ENCODE measurements at places on chromosomes 16 and 17.

- DNase-seq = no peak
Observed at GRCh38 chr17:82333279-82334171, at the start of gene SECTM1. TSS of gene SECTM1 (minus strand) at chr17:82333766. CDS start at chr17:82327240, 6,526 bp downstream.

DNA sequence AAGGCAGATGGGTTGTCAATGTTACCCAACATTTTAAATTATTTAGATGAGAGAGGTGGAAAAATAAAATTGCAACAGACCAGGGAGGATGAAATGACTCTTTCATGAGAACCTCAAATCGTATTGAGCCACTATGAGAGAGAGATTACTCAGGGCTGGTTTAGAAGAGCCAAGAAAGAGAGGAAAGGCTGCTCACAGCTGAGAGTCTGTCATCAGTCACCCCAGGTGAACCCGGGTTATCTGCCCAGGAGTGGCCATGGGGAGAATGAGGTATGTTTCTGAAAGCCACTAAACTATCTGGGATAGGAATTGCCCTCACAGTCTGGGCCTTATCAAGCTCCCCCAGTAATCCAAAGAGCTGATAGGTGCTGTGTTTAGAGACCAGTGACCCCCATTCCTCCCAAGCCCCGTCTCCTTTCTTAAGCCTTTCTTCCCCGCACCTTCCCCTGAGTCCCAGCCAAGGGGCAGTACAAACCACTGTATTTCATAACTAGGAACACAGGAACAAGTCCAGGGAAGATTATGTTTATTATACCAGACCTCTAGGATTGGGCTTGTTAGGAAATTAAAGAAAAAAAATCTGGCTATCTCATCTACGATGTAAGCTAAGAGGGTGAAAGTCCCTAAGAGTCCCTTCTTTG lies 158.9 kb upstream of the NOL11 start:
- DNase-seq = no peak

DNA sequence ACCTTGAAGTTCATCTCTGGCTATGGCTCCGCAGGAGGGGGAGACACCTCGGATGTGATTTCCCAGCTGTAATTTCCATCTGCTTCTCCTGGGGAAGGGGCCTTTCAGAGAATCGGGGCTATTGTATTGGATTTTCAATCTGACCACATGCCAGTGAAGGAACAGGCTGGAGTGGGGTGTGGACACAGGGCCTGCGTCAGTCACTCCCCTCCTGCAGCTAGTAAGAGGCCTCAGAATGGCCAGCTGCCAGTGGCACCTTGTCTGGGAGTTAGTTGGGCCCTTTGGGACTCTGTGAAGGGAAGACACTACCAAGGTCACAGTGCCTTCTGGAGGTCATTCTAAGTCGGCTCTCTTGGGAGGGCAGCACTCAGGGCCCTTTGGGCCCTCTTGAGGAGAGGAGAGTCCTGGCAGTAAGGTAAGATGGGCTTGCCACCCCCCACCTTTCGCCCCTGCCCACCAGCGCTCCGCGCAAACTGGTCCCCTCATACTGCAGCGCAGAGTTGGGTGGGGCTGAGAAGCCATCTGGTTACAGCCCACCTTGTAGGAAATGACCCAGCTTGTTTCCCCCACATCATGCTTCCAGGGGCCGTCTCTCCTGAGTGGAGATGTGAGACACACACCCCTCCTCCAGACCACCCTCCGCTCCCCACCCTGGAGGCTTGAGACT lies 5.4 kb downstream of the NXPH3 start:
- no peak for DNase-seq

DNA sequence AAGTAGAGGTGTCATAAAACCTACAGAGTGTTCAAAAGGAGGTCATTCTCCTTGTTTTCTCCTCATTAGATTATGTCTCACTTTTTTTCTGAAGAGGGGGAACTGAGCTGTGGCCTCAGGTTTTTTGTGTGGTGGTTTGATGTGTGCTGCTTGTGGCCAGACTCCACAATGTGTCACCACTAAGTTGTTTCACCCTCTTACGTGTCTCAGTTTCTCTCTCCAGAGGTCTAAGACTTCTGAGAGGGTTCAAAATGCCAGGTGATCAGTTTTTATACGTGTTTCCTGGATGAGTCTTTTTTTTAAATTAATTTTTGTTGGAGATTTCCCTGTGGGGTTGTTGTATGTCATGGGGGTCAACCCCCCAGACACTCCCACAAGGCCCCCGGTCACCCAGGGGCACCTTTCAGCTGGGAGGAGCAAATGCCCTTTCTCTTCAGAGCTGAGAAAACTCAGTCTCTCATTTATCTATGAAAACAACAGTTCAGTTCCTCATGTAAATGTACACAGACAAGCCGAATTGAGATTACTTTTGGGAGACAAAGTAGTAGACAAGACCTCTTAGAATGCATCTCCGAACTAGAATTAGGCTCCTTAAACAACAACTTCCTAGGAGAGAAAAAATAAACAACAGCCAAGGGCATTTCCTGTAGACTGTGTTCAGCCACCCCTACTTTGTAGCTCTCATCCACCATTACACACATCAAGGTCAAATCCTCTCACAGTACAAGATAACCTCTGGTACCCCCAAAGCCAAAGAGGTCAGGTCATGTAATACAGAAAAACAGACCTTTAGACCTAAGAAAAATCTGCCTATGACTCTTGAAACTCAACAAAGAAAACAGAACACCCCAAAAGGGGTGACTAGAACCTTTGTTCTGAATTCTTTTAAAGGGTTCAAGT lies 23.9 kb upstream of the TMEM98 start:
- DNase-seq = no peak

GRCh38 chr17:2444382-2444781 lies 43.5 kb upstream of the MNT start:
- no peak for DNase-seq

DNA sequence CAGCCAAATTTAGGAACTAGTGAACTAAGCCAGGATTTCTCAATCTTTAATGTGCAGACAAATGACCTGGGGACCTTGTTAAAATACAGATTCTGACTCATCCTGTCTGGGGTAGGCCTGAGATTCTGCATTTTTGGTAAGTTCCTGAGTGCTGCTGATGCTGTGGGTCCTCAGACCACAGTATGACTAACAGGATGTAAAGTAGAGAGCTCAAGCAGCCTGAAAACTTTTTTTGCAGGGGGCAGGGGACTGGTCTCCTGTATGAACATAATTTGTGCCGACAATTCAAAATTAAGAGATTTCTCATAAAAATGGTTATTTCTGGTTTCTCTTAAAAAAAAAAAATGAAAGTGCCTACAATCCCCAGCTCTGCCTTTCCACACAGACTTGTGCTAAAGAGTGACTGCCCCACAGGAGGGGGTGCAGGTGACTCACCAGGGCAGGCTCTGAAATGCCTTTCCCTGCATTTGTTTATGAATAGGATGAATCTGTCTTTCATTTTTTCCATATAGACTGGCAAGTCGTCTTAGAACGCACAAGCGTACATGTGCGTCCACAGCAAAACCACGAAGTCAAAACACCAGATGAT lies 271.5 kb downstream of the PHKB start:
- DNase-seq = no peak

DNA sequence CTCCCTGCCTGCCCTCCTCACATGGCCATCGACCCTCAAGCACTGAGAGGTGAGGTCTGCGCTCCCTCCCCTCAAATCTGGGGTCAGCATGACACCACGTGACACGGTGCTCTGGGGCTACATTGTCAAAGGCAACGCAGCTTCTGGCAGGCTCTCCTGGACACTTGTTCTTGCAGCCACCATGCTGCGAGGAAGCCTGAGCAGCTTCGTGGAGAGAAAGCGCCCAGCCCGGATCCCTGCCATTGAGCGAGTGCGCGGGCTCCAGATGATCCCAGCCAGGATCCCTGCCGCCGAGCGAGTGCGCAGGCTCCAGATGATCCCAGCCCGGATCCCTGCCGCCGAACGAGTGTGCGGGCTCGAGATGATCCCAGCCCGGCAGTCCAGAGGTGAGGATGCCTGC lies 70.9 kb upstream of the METRNL start:
- no peak for DNase-seq

- no peak for DNase-seq
Observed at GRCh38 chr17:63356337-63356757, 89.8 kb downstream of the CYB561 start.

GRCh38 chr16:17037499-17037898 lies 433.3 kb downstream of the XYLT1 start:
- no peak for DNase-seq

DNA sequence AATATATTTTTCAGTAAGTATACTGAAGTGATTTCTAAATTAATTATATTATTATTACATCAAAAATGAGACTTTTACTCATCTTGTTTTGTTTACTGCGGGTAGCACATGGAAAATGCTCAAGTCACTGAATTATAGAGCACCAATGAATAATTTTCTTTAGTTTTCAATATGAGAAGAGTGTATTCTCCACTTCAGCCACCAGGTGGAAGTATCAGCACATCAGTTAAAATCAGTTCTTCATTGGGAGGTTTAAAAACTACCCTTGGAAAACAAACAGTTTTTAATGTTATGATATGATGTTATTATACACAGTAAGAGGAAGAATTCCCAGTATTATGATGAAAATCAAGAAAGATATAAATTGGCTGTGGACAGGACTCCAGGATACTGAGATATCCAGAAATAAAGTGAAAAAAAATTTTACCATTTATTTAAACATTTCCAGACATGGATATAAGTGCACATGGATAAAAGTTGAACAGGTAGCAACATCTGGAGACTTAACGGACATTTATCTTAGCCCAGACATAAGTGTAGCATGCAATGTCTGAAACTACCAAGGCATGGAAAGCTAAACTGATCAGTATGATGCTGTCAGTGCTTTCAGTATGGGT lies 467.3 kb downstream of the KCNJ2 start:
- no peak for DNase-seq

All from NCI-H1048 (cell line).